ENCODE measurements at places on chromosomes 7 and 10.

- 0 out of 2 replicates have a peak, but pooled peaks cover 3% of the 10 kb centered on the region for H3K4me1 ChIP-seq
- no peak overlapping the region for H3K27ac ChIP-seq
- no peaks in the 10 kb centered on the region for H3K27me3 ChIP-seq
- no peaks in the 10 kb centered on the region for H3K36me3 ChIP-seq
- no peak for DNase-seq
Measured at GRCh38 chr10:114718374-114718773, 60.3 kb upstream of the ABLIM1 start.

DNA sequence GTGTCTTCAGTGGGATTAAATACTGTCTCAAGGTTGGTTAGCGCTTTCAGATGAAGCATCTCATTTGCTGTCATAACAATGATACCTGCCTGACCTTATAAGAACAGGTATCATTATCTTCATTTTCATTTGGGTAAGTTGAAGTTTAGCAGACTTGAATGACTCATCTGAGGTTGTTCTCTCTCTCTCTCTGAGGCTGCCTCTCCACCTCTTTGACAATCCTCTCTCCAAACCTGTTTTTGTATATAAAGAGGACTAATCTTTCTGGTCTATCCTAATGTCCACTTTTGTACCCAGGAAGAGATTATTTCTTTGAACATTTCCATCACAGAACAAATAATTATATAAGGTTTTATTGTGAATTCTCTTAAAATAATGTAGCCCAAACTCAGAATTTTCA lies 291.4 kb downstream of the KLF6 start:
- no peak overlapping the region for H3K4me3 ChIP-seq
- no peaks in the 10 kb centered on the region for H3K27me3 ChIP-seq
- no peak for DNase-seq

DNA sequence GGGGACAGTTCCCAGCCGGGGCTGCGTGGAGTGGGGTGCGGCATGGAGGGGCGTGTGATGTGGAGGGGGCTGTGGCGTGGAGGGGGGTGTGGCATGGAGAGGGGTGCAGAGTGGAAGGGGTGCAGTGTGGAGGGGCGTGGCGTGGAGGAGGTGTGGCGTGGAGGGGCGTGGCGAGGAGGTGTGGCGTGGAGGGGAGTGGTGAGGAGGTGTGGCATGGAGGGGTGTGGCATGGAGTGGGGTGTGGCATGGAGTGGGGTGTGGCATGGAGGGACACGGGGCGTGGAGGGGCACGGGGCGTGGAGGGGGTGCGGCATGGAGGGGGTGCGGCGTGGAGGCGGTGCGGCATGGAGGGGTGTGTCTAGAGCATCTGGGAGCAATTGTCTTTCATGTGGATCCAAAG lies 33.6 kb downstream of the NKX6-2 start:
- no peak for DNase-seq
- no peaks in the 10 kb centered on the region for H3K27me3 ChIP-seq
- no peak overlapping the region for H3K27ac ChIP-seq
- no peaks in the 10 kb centered on the region for H3K4me1 ChIP-seq

GRCh38 chr10:117364110-117364960 lies 10.9 kb downstream of the PDZD8 start:
- no peaks in the 10 kb centered on the region for H3K36me3 ChIP-seq
- peaks cover 6% of the 10 kb centered on the region for H3K4me1 ChIP-seq
- H3K27ac ChIP-seq = no peak overlapping the region
- H3K27me3 ChIP-seq = no peaks in the 10 kb centered on the region
- no peak for DNase-seq
- H3K4me3 ChIP-seq = no peak overlapping the region

DNA sequence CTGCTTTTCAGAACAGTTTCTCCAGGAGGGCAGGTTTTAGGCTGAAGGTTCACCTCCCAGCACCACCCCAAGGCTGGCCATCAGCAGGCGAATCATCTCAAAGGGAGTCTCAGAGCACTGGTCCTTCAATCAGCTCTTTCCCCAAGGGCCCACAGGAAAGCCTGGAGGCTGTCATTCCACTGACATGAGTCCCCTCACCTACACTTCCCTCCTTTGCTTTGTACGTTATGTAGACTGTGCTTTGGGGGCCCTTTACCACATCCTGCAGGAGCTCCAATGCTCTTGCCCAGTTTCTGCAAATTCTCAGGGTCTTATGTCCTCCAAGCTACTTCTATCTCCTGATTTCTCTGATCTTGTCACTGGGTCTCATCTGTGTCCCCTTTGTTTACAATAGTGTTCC lies 15.4 kb downstream of the WDFY4 start:
- H3K36me3 ChIP-seq = no peaks in the 10 kb centered on the region
- H3K27ac ChIP-seq = no peak overlapping the region
- no peaks in the 10 kb centered on the region for H3K27me3 ChIP-seq
- H3K4me3 ChIP-seq = no peak overlapping the region
- no peak for DNase-seq

DNA sequence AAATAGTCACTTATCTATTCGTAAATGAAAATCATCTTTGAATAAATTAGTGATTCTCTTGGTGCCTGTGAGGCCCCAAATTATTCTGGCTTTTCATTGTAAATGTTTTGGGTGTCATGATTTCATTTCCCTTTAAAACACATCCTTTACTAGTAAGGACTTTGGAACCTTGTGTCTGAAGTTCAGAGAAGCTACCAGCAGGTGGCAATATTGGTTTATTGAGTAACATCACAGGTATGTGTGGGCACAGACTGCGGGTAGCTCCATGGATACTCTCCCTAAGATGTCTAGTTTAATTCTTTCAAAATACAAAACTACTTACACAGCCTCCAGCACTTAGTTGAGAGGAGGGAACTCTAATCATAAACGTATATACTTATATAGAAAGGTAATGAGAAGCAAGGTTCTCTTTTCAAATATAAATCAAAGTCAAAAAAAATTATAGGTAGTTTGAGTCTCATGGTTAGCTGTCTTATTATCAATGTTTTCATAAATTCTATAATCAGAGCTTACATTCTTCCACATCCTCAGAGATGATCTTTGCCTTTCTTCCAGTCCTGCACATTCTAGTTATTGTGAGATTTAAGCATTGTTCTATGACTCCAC lies 449.6 kb downstream of the GRM8 start:
- no peak overlapping the region for H3K4me3 ChIP-seq
- no peaks in the 10 kb centered on the region for H3K27me3 ChIP-seq
- H3K4me1 ChIP-seq = no peaks in the 10 kb centered on the region
- peak; percentile 61 for DNase-seq
- peaks cover 3% of the 10 kb centered on the region for H3K36me3 ChIP-seq

GRCh38 chr7:30927559-30927958 lies 15.9 kb downstream of the AQP1 start:
- H3K27ac ChIP-seq = no peak overlapping the region
- no peaks in the 10 kb centered on the region for H3K27me3 ChIP-seq
- H3K4me1 ChIP-seq = no peaks in the 10 kb centered on the region
- no peak for DNase-seq
- no peak overlapping the region for H3K4me3 ChIP-seq
- no peaks in the 10 kb centered on the region for H3K36me3 ChIP-seq

GRCh38 chr10:14010101-14010558 lies 320.6 kb downstream of the FRMD4A start:
- H3K4me1 ChIP-seq = peaks cover 11% of the 10 kb centered on the region
- no peaks in the 10 kb centered on the region for H3K36me3 ChIP-seq
- no peak overlapping the region for H3K27ac ChIP-seq
- no peaks in the 10 kb centered on the region for H3K27me3 ChIP-seq

DNA sequence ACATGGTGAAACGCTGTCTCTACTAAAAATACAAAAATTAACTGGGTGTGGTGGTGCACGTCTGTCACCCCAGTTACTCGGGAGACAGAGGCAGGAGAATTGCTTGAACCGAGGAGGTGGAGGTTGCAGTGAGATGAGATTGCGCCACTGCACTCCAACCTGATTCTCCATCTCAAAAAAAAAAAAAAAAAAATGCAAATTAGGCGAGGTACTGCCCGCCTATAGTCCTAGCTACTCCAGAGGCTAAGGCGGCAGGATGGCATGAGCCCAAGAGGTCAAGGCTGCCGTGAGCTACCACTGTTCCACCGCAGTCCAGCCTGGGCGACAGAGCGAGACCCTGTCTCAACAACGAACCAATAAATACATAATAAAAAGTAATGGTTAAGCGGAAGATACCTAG lies 1.1 kb upstream of the EIF4H start:
- no peaks in the 10 kb centered on the region for H3K27me3 ChIP-seq
- H3K4me1 ChIP-seq = peaks cover 6% of the 10 kb centered on the region
- peaks cover 9% of the 10 kb centered on the region for H3K36me3 ChIP-seq
- no peak overlapping the region for H3K27ac ChIP-seq

GRCh38 chr7:55104712-55105433 lies 86.1 kb downstream of the EGFR start:
- no peak overlapping the region for H3K27ac ChIP-seq
- H3K36me3 ChIP-seq = no peaks in the 10 kb centered on the region
- no peak overlapping the region for H3K4me3 ChIP-seq
- no peaks in the 10 kb centered on the region for H3K4me1 ChIP-seq
- no peaks in the 10 kb centered on the region for H3K27me3 ChIP-seq

DNA sequence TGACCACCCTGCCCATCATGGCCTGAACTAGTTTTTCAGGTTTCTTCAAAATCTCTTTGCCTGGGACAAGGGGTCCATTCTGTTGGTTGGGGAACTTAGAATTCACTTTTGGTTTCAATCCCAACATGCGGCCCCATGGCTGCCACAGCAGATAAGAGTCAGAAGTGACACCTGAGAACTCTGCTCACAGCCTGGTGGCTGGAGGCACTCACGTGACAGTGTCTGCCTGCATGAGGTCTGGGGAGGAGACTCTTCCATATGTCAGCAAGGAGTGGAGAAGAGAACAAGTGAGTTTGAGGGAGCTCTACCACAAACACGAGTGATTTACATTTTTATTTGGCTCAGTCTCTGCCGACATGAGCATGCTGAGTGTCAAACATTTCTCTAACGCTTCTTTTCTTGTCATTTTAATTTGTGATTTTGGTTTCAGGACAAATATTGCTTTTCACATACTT lies 370.4 kb downstream of the TNS3 start:
- DNase-seq = no peak
- H3K27ac ChIP-seq = no peak overlapping the region
- no peaks in the 10 kb centered on the region for H3K36me3 ChIP-seq
- H3K4me3 ChIP-seq = no peak overlapping the region
- no peaks in the 10 kb centered on the region for H3K27me3 ChIP-seq

- H3K27ac ChIP-seq = no peak overlapping the region
- H3K4me1 ChIP-seq = no peaks in the 10 kb centered on the region
- no peaks in the 10 kb centered on the region for H3K27me3 ChIP-seq
- no peak for DNase-seq
- no peaks in the 10 kb centered on the region for H3K36me3 ChIP-seq
Measured at GRCh38 chr7:31805209-31805818, 118.3 kb downstream of the PPP1R17 start.

DNA sequence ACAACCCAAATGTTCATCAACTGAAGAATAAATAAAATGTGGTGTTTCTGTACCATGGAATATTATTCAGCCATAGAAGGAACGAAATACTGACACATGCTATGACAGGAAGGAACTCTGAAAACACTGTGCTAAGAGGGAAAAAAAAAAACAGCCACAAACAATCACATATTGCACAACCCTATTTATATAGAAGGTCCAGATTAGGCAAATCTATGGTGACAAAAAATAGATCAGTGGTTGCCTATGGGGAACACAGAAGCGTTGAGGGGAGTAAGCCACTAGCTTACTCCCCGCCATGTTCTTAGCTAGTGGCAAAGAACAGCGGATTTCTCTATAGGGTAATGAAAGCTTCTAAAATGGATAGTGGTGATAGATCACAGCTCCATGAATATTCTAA lies 198.4 kb downstream of the TPST1 start:
- no peaks in the 10 kb centered on the region for H3K36me3 ChIP-seq
- H3K4me1 ChIP-seq = no peaks in the 10 kb centered on the region
- DNase-seq = no peak
- H3K4me3 ChIP-seq = no peak overlapping the region
- no peaks in the 10 kb centered on the region for H3K27me3 ChIP-seq

DNA sequence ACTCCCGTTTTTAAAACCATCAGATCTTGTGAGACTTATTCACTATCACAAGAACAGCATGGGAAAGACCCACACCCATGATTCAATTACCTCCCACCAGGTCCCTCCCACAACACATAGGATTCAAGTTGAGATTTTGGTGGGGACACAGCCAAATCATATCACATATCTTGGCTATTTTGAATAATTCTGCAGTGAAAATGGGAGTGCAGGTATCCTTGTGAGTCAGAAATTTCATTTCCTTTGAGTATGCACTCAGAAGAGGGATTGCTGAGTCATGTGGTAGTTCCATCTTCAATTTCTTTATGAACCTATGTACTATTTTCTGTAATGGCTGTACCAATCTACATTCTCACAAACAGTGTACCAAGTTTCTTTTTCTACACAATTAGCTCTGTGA lies 125.8 kb downstream of the ANKRD7 start:
- no peak for DNase-seq
- H3K36me3 ChIP-seq = no peaks in the 10 kb centered on the region
- H3K4me3 ChIP-seq = no peak overlapping the region
- no peak overlapping the region for H3K27ac ChIP-seq

Data from H1 (cell line).